ENCODE measurements at places on chromosomes 13 and 19.

DNA sequence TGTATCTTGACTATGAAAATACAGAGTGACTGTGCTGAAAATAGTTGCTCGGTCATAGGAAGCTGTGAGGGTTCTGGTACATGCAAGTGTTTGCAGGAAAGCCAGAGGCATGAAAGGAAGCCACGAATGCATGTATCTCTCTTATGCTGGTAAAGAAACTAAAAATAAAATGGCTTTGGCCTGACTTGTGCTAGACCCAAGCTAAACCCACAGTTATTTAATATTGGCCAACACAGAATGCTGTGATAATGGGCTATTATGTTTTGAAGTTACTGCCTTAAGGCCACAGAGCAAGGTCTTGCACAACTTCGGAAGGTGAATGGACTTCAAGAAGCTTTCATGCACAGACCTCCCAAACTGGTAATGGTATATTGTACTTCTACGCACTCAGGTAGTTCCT is 518.2 kb upstream of the HTR2A start:
- no peak for DNase-seq

GRCh38 chr13:91242652-91243051 is 104.8 kb upstream of the MIR17HG start:
- DNase-seq = no peak

DNA sequence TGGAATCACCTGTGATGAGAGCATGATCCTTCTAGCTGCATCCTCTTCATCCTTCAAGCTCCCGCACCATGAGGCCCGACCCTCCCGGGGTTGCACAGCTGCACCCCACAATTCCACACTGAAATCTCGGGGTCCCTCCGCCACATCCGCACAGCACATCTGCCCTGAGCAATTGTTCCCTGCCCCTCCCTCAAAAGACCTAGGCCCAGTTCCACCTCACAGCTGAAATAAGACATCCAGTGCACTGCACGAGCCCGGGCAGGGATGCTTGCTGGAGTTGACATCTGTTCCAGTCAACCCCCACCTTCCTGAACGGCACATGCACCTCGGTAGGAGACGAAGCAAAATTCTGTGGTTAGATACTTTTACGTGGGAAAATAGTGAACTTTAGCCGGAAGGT is 14.7 kb upstream of the SOX1 start:
- DNase-seq = no peak

GRCh38 chr13:44668688-44669087 is 92.6 kb upstream of the TSC22D1 start:
- no peak for DNase-seq

- no peak for DNase-seq
Measured at GRCh38 chr19:50667759-50668231, 18.6 kb downstream of the C19orf81 start.
